Activated CD8-positive, alpha-beta memory T cell treated with anti-CD3 and anti-CD28 coated beads, Interleukin-2, amount 10 ng/mL, durations not matched to agents 7 days and 5 days (primary cell): ENCODE measurements at places on chromosomes 12 and 14. TPM values are rescaled to one million over a fixed set of nuclear protein-coding genes. Genes with fewer than 3 reads are reported as not detected.

- H3K4me3 ChIP-seq = no peak overlapping the region
- H3K27ac ChIP-seq = no peak overlapping the region
- no peaks in the 10 kb centered on the region for H3K36me3 ChIP-seq
- no peaks in the 10 kb centered on the region for H3K27me3 ChIP-seq
Measured at GRCh38 chr12:130431176-130431575, 93.5 kb downstream of the PIWIL1 start.

DNA sequence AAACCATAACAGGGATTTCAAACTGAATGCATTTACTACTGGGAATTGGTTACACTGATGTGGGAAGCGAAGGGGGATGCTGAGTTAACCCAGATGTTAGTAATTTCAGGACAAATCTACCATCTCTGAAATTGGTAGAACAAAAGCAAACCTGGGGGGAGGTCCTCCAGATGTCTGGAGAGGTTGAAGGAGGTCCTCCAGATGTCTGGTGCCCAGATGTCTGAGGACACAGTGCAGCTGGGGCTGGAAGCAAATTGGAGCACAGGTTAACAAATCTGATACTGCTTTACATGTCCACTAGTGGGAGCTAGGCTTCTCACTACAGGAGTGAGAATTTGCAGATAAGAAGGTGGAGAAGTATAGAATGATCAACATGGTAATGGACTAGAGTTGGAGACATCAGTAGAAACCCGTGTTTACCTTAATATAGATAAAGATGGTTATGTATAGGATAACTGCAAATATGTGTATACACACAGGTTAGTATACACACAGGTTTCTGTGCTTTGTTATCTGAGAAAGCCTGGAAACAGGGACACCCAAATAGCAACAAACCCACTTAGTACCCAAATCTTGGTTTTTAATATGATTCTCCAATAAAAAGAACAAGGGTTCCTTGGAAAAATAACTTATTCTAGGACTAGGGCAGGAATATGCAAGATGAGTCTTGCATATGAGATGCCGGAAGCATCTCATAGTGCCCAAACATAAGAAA, 162.5 kb downstream of the C12orf50 start:
- H3K4me3 ChIP-seq = no peak overlapping the region
- H3K27ac ChIP-seq = no peak overlapping the region
- H3K4me1 ChIP-seq = no peaks in the 10 kb centered on the region
- no peaks in the 10 kb centered on the region for H3K27me3 ChIP-seq
- H3K36me3 ChIP-seq = no peaks in the 10 kb centered on the region

GRCh38 chr12:42129595-42130204, 15.0 kb downstream of the GXYLT1 start:
- H3K36me3 ChIP-seq = peaks cover 4% of the 10 kb centered on the region
- H3K4me1 ChIP-seq = peaks cover 7% of the 10 kb centered on the region
- DNase-seq = no peak
- H3K27me3 ChIP-seq = no peaks in the 10 kb centered on the region
- H3K27ac ChIP-seq = no peak overlapping the region

GUCY2C gene
- not detected for total RNA-seq

HOXC6 gene
- not detected for total RNA-seq

TAPBPL gene
- 49.1 TPM for total RNA-seq

DNA sequence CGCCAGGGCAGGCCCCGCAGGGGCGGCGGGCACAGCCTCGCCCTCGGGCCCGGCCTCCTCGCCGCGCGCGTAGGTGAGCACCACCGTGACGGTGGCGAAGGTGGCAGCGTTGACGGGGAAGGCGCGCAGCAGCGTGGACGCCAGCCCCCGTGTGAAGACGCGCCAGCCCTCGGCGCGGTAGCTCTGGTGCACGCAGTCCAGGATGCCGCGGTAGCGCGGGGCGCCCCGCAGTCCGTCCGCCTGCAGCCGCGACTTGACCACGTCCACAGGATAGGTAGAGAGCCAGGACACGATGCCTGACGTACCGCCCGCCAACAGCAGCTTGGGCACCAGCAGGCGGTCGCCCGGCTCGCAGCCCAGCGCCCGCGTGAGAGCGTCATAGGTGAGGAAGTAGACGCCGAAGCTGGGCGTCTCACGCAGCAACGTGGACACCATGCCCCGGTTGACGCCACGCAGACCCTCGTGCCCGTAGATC, 13.9 kb downstream of the SLC25A29 start:
- no peaks in the 10 kb centered on the region for H3K36me3 ChIP-seq
- no peak overlapping the region for H3K27ac ChIP-seq
- no peaks in the 10 kb centered on the region for H3K4me1 ChIP-seq
- no peak overlapping the region for H3K4me3 ChIP-seq
- no peak for DNase-seq

GRCh38 chr14:44820230-44820964, 141.3 kb downstream of the KLHL28 start:
- no peaks in the 10 kb centered on the region for H3K27me3 ChIP-seq
- H3K4me3 ChIP-seq = no peak overlapping the region
- DNase-seq = no peak
- H3K4me1 ChIP-seq = no peaks in the 10 kb centered on the region
- no peak overlapping the region for H3K27ac ChIP-seq
- H3K36me3 ChIP-seq = no peaks in the 10 kb centered on the region
